ENCODE measurements at places on chromosomes 2 and 18.

DNA sequence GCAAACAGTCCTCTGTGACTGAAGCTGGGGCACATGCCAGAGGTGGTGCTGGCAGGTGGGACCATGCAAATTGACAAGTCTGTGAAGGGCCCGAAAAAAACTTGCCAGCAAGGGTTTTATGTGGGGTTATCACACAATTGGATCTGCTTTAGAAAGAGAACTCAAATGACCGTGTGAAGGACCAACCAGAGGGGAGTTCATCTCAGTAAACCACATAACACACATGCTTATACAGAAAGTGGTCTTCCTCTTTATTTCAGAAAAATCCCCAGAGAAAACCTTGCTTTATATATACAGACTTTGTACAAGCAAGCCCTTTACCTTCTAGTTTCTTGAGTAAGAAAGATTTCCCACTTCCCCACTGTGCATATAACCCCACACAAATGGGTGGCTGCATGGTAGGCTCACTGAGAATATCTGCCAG is 46.7 kb downstream of the KIDINS220 start:
- no peaks in the 10 kb centered on the region for H3K4me1 ChIP-seq
- H3K36me3 ChIP-seq: peaks cover 40% of the 10 kb centered on the region
- DNase-seq: no peak
- no peak overlapping the region for H3K27ac ChIP-seq

DNA sequence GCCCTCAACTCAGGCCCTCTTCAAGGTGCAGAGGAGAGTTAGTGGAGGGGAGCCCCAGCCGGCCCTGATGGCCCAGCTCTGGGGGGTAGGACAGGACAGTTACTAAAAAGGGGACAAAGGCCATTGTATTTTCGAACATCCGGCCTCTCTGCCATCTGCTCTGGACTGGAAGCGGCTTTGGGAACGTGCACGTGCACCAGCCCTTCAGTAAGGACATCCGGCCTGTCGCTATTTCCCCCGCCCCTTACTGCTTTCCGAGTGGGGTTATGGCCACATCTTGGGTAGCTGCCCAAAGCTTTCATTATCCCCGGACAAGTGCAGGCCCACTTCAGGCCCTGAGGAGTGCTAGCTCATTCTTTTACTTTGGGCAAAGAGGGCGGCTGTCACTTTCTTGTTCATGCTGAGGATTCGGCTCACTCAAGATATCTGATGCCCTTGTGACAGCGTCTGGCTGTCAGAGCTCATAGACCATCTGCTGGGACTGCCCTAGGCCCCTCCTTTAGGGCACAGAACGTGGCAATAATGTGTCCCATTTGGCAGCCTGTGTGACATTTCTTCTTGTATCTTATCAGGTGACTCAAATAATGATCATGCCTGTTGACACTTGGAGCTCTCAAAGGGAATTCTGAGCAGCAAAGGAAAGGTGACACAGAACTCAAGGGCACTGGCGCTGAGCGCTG is 17.5 kb downstream of the SLC4A3 start:
- no peak overlapping the region for H3K4me3 ChIP-seq
- H3K4me1 ChIP-seq: no peaks in the 10 kb centered on the region
- no peak overlapping the region for H3K27ac ChIP-seq
- no peaks in the 10 kb centered on the region for H3K36me3 ChIP-seq

GRCh38 chr2:172100080-172100934 is 2.4 kb downstream of the DLX2 start:
- peaks cover 91% of the 10 kb centered on the region for H3K27me3 ChIP-seq
- H3K4me3 ChIP-seq: no peak overlapping the region
- H3K36me3 ChIP-seq: no peaks in the 10 kb centered on the region
- no peak overlapping the region for H3K27ac ChIP-seq
- no peaks in the 10 kb centered on the region for H3K4me1 ChIP-seq

- no peak overlapping the region for H3K4me3 ChIP-seq
- DNase-seq: no peak
- H3K4me1 ChIP-seq: no peaks in the 10 kb centered on the region
Observed at GRCh38 chr2:157173740-157174184, 83.7 kb upstream of the GALNT5 start.

DNA sequence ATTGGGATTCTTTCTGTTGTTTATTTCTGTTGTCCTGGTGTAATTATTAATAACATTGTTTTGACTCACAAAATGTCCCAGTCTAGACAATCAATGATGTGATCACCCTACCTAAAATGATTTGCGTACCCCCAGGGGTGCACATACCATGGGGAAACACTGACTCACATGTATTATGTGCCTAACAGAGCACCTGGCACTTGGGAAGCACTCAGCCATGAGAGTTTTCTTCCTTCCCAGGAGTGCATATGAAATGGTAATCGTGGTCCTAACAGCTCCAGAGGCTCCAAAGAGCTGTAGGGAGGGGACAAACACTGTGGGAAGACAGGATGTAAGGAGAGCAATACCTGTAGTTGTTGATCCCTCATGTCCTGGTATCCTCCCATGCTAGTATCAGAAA is 187.8 kb upstream of the ERBB4 start:
- H3K4me1 ChIP-seq: no peaks in the 10 kb centered on the region
- no peaks in the 10 kb centered on the region for H3K36me3 ChIP-seq
- H3K27ac ChIP-seq: no peak overlapping the region
- H3K27me3 ChIP-seq: no peaks in the 10 kb centered on the region

GRCh38 chr18:55523001-55523400 is 65.0 kb downstream of the TCF4 start:
- no peak overlapping the region for H3K4me3 ChIP-seq
- no peaks in the 10 kb centered on the region for H3K27me3 ChIP-seq
- DNase-seq: no peak
- H3K4me1 ChIP-seq: no peaks in the 10 kb centered on the region
- H3K36me3 ChIP-seq: no peaks in the 10 kb centered on the region
- H3K27ac ChIP-seq: no peak overlapping the region
